Posterior cingulate gyrus (tissue), 11 donors: ENCODE measurements at places on chromosomes 5 and 9.

- DNase-seq, result peak; percentile 86
These were observed 3.9 kb downstream of the TEX53 start for GRCh38 chr9:114653556-114654159.

GRCh38 chr5:100520348-100520747 lies 14.8 kb upstream of the FAM174A start:
- no peak for DNase-seq

- DNase-seq, result no peak
These were observed 756.7 kb upstream of the RGMB start for GRCh38 chr5:98016771-98017170.

DNA sequence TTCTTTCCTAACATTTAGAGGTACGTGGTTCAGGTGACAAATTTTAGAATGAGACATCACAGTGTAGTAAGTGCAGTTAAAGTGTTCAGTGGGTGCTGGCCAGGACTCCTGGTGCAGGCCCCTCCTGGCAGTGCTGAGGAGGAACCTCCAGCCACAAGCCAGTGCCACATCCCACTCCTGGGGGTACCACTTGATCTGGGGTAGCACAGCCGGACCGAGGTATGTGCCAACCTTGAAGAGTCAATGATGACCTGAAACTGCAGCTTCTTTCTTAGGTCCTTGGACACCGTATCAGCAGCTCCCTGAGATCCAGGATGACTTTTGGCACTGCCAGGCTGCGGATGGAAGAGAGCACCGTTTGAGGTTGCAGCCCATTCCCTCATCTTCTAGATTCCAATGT lies 310.4 kb upstream of the IRX4 start:
- no peak for DNase-seq

DNA sequence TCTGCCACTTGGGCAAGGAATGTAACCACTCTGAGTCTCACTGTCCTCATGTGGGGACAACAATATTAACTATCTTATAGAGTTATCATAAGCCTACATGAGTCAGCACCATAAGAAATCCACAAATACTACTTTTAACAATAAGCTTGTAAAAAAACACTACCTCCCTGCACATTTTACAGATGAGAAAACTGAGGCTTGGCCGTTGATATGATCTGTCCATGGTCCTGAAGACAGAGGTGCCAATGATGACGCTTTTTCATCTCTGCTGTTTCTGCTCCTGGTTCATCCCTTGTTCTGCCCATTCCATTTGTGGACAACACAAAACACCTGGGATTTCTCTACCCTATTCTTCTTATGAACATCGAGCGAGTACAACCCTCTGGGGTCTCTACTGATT lies 23.4 kb upstream of the STRBP start:
- no peak for DNase-seq

GRCh38 chr9:72981433-72981832 lies 28.6 kb upstream of the ALDH1A1 start:
- DNase-seq, result no peak

DNA sequence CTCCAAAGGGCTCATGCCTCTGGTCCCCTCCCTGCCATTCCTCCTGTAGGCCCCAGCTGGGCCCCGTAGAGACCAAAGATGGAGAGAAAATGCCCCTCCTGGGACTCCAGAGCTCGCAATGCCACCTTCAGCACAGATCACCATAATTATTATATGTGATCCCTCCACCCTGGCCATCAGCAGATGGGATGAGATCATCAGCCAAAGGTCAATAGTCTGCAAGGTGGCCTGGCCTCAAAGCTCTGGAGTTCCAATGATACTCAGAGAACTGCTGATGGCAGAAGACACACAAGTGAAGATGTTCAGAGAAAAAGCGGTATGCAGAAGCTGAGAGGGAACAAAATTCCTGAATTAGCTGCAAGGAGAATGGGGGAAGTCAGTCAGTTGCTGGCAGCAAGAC lies 5.0 kb downstream of the RPP25L start:
- DNase-seq, result no peak

- DNase-seq, result no peak
These were observed 666.7 kb upstream of the CDH18 start for GRCh38 chr5:20654746-20655145.

DNA sequence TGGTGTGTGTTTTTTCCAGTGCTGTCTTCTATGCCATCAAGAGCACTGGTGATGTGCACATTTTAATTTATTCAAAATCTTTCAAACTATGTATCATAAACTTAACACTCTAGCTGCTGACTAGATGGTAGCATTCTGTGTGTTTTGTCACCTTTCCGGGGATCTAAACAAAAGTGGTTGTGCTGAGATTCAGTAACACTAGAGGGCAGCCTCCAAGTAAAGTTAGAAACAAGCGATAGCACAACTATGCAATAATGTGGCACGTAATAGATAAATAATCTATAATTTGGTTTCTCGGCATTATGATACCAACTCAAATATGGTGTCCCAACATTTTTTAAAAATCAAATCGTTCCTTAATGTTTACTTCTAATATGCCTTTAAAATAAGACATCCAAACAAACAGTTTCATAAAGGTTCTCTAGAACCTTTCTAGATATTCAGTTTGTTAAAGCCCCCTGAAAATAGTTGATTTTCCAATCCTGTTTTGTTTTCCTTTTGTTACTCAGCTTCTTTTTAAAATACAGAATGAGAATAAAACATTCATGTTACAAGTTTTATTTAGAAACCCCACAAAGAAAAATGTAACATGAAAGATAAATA lies 16.9 kb downstream of the SEMA6A start:
- DNase-seq, result no peak

- no peak for DNase-seq
These were observed 394.8 kb upstream of the MEF2C start for GRCh38 chr5:89277816-89278215.

DNA sequence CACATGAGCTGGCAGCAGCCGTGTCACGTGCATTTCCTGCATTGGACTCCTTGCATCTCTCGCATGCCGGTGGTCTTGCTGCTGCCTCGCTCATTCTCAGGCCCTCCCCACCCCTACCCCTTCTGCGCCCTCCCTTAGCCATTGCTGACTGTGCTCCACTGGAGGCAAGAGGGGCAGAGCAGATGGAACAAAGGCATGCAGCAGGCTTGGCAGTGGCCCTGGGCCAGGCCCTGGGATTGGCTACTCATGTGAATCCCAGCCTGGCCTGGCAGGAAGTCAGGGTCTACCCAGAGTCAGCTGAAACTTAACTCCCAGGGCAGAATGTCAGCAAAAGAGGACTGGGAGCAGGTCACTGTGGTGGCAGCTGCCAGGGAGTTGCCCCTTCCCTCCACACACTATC lies 62.3 kb downstream of the TSTD2 start:
- no peak for DNase-seq

DNA sequence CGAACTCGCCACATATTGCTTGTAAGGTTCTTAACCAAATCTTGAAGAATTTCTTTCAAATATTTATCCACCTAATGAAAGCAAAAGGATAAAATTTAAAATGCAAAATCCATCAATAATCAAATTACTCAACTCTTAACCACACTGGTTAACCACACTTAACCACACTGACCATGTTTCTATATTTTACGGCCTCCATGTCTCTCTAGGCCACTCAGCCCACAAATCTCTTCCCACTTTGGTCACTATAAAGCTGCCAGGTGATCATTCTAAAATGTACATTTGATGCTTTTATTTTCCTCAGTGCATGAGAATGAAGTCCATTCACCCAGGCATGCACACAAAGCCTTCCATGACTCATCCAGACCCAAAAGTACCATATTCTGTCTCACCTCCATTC lies 56.4 kb upstream of the OR2K2 start:
- DNase-seq, result no peak

- no peak for DNase-seq
These were observed 83.0 kb downstream of the ELAVL2 start for GRCh38 chr9:23743036-23743435.

- no peak for DNase-seq
These were observed 79.0 kb downstream of the PDE4D start for GRCh38 chr5:59814537-59814872.

GRCh38 chr5:179438461-179438860 lies 93.2 kb upstream of the ADAMTS2 start:
- DNase-seq, result no peak

DNA sequence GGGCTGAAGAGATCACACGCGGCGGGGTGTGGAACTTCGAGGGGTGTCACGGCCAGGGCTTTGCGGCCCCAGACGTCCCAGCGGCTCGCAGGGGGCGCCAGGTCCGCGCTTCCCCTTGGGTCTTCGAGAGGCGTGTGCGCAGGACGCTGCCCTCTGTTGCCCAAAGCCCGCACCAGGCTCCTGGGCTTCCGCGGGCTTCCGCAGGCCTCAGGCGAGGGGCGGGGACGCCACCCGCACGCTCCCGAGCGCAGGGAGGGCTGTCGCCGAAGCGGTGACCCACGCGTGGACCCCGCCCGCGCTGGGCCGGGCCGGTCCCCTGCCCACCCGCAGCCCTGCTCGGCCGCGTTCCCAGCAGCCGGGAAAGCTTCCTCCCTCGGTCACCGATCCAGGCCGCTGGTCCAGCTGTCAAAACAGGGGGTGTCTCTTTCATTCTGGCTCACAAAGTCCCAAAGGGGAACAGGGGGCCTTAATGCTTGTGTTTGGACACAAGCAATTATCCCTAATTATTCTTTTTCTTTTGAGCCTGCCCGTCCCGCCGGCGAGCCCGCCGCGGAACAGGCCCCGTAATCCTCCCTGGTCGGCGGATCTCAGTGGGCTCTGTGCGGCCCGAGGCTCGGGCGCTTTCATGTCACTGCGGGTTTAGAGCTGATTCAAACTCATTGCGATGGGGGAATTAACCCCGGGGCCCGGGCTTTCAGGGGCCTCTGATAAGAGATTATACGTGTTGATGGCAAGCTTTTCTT lies 60.6 kb downstream of the TMEM174 start:
- DNase-seq, result no peak

GRCh38 chr9:20242510-20243189 lies 379.6 kb downstream of the MLLT3 start:
- DNase-seq, result no peak

GRCh38 chr5:140018920-140019644 lies 24.0 kb downstream of the NRG2 start:
- DNase-seq, result no peak

- no peak for DNase-seq
These were observed 42.7 kb downstream of the ST8SIA4 start for GRCh38 chr5:100860407-100860806.

GRCh38 chr5:124342584-124342983 lies 403.9 kb downstream of the ZNF608 start:
- DNase-seq, result no peak

GRCh38 chr5:111927191-111927590 lies 170.2 kb upstream of the NREP start:
- DNase-seq, result no peak

GRCh38 chr5:117455236-117456233 lies 880.9 kb upstream of the SEMA6A start:
- no peak for DNase-seq

DNA sequence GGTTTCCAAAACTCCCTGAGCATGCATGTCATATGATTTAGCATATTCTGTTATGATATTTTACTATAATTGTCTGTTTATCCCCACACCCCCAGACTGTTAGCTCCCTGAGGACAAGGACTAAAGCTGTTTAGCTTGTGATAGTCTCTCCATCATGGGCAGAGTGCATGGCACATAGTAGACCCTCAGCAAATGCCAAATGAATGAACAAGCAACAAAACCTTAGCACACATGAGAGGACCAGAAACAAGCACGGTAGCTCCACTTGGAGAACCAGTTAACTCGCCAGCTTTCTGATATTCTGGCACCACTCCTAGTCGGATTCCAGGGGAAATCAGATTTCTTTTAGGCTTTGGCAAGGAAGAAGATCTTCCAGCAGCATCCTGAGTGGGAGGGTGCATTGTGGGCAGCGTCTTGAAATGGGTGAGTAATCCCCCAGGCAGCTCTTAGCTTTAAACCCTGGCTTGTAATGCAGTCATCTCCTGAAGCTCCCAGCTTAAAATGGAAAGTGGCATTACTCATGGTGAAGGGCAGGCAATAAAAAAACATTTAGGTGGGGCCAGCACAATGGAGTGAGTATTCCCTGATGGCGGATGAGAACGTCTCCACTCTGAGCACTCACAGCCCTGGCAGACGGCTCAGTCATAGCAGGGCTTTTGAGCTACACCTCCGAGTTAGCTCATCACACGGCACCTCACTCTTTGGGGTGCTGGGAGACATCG lies 41.1 kb downstream of the FGF1 start:
- DNase-seq, result peak; percentile 21

- peak; percentile 66 for DNase-seq
These were observed 37.7 kb downstream of the LAMC3 start for GRCh38 chr9:131046581-131047202.

- no peak for DNase-seq
These were observed 35.7 kb upstream of the CLK4 start for GRCh38 chr5:178662541-178662860.

- no peak for DNase-seq
These were observed 4.0 kb downstream of the NAIF1 start for GRCh38 chr9:128062846-128063831.

DNA sequence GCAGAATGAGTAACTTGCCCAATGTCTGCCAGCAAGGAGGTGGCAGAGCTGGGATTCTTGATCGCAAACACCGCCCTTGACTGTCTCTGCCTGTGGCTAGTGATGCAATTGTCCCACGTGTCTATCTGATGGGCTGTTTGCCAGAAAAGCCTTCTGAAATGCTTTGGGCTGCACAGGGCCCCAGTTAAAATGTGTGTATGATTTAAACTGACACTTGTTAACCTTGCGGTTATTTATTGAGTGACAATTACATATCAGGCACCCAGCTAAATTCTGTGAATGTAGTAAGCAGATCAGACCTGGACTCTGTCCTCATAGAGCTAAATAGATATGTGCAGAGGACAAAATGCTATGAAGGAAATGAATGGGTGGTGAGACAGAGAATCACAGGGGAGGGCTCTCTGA lies 11.6 kb upstream of the IL12B start:
- DNase-seq, result no peak

- DNase-seq, result no peak
These were observed 721.0 kb upstream of the WWC1 start for GRCh38 chr5:167570431-167570830.

GRCh38 chr9:9275601-9276000 lies 1337.2 kb downstream of the PTPRD start:
- DNase-seq, result peak; percentile 18

DNA sequence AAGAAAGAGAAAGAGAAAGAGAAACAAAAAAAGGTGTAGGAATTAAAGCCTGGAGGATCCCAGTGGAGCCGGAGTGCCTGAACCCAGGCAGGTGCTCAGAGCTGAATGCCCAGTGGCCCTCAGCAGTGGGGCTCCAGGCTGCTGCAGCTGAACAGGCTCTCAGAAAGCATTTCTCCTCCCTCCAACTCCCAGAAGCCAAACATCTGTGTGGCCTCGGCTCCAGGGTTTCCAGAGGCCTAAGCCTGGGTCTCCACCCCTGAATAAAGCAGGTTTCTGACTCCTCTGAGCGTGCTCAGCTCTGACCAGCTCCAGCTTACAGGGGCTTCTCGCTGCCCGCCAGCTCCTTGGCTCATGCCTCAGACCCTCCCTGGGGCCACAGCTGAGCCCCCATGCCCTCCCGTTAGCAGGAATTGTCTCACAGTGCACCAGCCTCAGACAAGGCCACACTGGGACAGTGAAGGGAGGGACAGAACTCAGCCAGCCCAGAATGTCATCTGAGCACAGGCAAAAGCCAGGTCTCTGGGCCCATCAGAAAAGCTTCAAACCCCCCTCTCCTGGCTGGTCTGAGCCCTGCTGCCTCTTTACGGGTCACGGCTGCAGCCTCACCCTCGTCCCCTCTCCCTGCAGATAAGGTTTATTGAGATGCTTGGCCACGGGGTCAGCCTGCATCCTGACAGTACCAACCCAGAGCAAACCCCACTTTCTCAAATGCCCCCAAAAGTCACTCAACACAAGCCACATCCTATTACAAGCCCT lies 114.4 kb upstream of the PPP1R26 start:
- no peak for DNase-seq

GRCh38 chr5:153953411-153953810 lies 85.3 kb downstream of the FAM114A2 start:
- DNase-seq, result no peak
